ENCODE measurements at places on chromosomes 3 and 15.

DNA sequence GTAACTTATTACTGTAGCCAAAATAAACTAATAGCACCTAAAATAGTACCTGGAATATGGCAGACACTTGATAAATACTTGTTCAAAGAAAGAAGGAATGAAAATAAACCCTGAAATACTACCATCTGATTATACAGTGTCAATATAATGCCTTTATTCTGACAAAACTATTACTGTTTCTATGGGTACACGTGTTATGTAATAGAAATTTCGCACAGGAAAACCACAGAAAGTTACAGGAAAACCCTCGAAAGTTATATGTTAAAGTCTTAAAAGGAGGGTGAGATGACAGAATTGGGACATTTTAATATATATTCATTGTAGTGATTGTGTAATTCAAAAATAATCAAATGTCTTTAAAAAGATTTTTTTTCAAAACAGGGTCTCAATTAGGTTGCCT lies 28.8 kb downstream of the ETFA start:
- no peak for DNase-seq

- peak; percentile 62 for DNase-seq
Observed at GRCh38 chr15:98311566-98312188, 336.7 kb upstream of the IGF1R start.

DNA sequence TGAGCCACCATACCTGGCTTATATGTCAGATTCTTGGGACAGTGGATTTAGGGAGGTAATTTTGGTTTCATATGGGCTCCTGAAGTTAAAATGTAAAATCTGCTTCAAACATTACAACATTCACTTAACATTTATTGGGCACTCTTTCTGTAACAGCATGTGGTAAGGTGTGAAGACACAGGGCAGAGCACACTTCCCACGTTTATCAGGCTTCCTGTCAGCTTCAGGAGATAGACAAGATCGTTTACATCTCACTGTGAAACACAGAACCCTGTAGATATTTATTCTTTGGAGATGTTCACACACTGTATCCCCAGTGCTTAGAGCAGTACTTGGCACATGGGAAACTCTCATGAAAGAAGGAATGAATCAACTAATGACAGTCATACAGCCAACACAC lies 426.0 kb upstream of the RARB start:
- DNase-seq, result no peak

GRCh38 chr3:36416599-36416998 lies 36.3 kb downstream of the STAC start:
- peak; percentile 24 for DNase-seq

DNA sequence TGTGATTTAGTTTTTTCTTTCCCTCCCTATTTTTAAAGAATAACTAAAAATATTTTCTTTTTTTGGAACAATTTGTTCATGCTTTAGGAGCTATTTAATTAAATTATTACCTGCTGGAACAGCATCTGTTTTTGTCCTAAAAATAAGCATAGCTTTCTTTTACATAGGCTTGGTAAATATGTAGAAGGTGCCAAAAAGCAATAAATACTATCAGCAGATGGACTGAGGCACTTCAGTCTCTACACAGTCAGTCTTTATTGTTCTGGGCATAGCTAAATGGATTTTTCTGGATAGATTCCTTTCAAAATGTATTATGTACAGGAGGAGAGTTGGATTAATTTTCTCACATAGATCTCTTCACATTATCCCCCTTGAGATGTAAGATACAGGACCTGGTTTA lies 223.5 kb downstream of the NAALADL2 start:
- no peak for DNase-seq

- DNase-seq, result no peak
Observed at GRCh38 chr3:177529716-177530335, 332.5 kb upstream of the TBL1XR1 start.

DNA sequence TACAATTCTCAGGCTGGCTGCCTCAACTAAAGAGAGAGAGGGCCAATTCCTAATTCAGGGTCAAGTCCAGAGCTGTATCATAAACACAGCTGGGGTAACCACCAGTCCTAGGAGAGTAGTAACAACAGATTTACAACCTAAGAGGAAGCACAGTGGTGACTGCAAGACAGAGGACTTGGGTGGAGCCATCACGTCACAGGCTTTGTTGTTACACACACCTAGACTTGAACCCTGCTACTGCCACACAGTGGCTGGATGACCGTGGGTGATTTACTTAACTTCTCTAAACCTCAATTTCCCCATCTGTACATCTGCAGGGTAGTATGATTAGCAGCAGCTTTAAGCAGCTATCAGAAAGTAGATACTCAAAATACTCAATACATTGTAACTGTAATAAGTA lies 78.6 kb downstream of the MYLK start:
- no peak for DNase-seq

DNA sequence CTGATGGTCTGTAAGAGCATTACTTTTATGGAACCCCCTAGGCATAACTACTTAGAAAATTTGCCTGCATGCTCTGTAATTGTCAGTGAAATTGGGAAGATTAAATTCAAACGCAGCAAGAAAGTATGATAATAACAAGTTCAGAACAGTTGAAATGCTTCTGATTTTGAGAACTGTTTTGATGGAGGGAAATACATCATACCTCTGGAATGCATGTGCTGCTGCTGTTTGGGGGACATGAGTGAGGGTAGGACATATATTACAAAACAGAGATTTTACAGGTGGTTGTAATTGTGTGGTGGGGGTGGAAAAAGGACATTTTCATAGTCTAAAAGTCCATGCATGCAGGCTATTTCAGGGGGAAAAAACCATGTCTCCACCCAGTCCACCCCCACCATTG lies 135.0 kb upstream of the DPH6 start:
- no peak for DNase-seq

GRCh38 chr15:67196222-67196621 lies 58.2 kb downstream of the AAGAB start:
- DNase-seq, result no peak

DNA sequence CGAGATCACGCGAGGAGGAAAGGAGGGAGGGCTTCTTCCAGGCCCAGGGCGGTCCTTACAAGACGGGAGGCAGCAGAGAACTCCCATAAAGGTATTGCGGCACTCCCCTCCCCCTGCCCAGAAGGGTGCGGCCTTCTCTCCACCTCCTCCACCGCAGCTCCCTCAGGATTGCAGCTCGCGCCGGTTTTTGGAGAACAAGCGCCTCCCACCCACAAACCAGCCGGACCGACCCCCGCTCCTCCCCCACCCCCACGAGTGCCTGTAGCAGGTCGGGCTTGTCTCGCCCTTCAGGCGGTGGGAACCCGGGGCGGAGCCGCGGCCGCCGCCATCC lies 1.1 kb upstream of the SETD5 start:
- DNase-seq, result peak; percentile 93

GRCh38 chr3:100022506-100022905 lies 91.8 kb downstream of the FILIP1L start:
- no peak for DNase-seq

- no peak for DNase-seq
Observed at GRCh38 chr3:27317096-27317495, 52.1 kb downstream of the NEK10 start.

DNA sequence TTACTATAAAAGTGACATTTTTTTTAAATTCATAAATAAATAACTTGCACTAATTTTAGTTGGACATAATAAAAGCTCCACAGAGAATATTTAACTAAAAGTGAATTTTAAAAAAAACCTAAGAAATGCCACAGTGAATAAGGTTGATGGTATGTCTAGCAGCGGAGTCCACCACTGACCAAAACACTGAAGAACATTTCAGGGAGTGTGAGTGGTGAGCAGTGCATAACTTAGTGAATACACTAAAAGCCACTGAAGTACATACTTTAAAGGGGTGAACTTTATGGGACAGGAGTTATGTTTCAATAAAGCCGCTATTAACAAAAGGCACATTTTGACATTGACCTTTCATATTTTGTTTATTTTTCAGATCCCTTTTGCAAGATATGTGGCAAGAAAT lies 32.3 kb downstream of the SRP14 start:
- no peak for DNase-seq

DNA sequence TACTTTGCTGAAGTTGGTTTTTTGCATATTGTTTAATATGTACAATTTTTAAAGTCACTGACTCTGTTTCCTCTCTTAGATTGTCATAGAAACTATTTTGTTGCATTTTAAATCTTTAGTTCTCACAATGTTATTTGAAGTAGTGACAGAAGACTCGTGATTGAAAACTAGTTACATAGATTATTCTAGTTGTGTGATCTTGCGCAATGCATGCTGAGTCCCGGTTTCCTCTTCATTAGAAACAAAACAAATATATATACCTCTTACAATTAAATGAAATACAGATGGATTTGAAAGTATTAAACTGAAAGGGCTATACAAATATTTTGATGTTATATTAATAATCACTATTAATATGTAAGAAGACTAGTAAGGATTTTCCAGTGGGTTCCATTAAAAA lies 333.0 kb downstream of the LPP start:
- DNase-seq, result no peak

DNA sequence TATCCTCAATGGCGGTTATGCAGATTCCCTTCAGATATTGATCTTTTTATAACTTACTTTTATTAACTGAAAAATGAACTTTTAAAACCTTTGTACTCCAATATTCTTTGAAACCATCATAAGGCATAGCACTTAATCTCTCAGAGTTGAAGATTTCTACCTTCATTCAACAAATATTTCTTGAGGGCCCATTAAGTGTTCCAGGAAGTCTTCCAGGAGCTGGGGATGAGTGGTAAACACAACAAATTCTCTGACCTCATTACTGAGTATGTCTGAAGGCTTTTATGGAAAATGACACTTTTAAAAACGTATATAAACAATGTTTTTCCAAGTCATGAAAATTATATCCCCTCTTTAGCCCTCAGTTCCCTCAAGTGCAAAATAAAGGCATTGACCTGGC lies 575.3 kb upstream of the IL12A start:
- no peak for DNase-seq

DNA sequence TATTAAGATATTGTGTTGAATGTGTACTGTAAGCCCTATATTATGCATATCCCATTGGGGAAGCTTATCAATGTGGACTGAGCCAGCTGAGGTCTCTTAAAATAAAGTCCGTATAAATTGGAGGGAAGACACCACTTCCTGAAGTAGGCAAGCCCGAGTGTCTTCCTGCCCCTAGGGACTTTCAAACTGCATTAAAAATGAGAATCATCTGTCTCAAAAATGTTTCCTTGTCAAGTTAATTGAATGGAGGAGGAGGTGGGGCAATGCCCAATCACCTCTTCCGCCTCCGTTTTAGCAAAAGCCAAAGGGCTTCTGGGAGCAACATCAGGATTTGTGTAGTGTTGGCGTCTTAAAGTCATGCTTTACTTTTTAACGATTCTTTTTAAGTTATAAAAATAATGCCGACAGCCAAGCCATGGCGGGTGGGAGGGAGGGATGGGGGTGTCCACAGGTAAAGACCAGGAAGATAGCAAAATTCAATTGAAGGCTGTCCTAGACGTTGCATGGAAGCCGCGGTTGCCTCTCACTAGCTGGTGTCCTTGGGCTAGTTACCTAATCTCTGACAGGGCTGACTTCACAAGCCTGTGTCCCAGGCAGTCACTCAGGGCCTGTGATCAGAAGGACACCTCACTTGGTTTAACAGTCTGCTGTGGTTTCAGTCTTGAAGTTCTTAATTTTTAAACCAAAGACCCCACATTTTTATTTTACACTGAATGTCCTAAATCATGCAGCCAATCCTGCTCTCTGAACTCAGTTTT lies 524.9 kb upstream of the PROK2 start:
- no peak for DNase-seq

GRCh38 chr15:74326746-74327145 lies 40.7 kb downstream of the CYP11A1 start:
- no peak for DNase-seq

DNA sequence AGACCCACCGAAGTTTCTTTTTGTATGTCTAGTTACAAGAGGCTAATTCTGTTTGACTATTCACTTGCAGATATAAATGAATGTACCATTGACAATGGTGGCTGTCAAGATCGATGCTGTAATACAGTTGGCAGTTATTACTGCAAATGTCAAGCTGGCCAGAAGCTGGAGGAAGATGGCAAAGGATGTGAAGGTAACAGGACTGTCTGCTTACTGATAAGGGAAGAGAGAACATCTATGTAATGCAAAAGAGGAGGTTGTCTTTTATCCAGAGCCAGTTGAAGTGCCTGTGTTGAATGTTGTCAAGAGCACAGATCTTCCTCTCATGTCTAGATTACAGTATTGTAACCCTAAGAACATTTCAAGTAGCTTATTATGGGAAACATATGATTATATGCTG lies 549.5 kb upstream of the GOLIM4 start:
- no peak for DNase-seq

GRCh38 chr3:171802590-171802956 lies 7.7 kb downstream of the PLD1 start:
- DNase-seq, result no peak

DNA sequence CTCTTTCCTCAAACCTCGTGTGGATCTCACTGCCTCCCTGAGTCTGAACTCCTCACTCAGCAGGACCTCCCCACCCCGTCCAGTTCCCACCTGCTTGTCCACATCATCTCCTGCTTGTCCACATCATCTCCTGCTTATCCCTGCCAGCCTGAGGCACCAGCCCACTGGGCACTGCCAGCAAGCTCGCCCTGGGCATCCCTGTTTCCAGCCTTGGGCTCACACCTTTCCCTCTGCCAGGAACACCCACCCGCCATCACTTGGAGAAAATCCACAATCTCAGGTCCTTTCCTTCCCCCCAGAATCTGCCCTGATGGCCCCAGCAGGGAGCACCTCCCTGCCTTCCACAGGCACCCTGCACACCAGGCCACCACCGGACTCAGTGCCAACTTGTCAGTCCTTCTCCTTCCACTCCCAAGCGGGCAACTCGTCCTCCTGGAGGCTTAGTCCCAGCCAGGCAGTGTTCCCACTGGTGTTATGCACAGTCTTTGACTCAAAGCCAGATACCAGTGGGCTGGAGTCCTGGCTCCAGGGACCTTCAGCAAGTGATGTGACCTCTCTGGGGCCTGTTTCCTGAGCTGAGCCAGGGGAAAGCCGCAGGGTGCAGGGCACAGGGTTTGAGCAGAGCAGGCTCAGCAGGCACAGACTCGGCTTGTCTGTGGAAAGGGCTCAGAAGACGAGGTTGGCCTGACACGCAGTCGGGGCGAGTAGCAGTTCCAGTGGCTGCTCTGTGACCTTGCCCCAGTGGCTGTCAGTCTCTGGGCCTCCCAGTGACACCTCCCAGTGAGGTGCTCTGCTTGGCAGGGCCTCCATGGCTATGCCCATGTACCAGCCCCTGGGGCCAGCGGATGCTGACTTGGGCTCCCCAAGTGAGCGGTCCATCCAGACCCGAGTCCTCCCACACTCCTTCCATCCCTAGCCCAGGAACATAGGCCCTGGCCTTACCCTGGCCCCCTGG lies 9.5 kb upstream of the MESP2 start:
- no peak for DNase-seq

DNA sequence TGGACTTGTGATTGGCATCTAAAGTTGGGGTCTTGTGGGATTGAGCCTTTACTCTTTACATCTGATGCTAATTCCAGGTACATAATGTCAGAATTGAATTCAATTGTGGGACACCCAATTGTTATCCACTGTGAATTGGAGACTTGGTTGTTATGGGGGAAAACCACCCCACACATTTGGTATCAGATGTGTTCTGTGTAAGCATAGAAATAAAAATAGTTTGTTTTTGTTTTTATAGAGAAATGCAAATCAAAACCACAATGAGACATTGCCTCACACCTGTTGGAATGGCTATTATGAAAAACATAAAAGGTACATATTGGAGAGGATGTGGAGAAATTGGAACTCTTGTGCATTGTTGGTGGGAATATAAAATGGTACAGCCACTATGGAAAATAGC lies 58.5 kb downstream of the CPA3 start:
- DNase-seq, result no peak

- DNase-seq, result no peak
Observed at GRCh38 chr3:15287565-15288330, 44.6 kb downstream of the SH3BP5 start.

- DNase-seq, result peak; percentile 30
Observed at GRCh38 chr3:183698756-183699155, 1.2 kb downstream of the YEATS2 start.

- no peak for DNase-seq
Observed at GRCh38 chr3:9080163-9080562, 116.9 kb upstream of the RAD18 start.

Measured in erythroblast (primary cell).